Nucleus accumbens (tissue), 56 donors: ENCODE measurements at places on chromosomes 6 and 20.

DNA sequence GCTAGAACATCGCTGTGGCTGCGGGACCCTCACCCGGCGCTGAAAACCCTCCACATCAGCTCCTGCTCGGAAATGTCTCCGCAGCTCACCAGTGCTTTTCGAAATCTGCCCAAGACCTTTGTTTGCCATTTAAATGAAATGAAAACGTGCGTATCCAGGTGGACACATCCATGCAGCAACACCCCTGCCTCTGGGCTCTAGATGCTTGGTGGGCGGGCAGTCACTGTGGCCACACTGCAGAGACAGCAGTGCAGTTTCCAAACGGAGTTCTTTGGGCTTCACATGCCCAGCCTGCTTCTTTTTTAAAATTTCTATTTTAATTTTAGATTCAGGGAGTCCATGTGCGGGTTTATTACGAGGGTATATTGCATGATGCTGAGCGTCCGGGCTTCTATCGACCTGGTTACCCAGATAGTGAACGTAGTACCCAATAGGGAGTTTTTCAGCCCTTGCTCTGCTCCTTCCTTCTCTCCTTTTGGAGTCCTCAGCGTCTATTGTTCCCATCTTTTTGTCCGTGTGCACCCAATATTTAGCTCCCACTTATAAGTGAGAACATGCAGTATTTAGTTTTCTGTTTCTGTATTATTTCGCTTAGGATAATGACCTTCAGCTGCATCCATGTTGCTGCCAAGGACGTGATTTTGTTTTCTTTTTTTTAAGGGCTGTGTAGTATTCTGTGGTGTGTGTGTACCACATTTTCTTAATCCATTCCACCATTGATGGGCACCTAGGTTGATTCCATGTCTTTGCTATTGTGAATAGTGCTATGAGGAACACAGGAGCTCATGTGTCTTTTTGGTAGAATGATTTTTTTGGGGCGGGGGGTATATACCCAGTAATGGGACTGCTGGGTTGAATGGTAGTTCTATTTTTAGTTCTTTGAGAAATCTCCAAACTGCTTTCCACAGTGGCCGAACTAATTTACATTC lies 4.8 kb upstream of the TUBB2B start:
- no peak for DNase-seq

- DNase-seq = no peak
Observed at GRCh38 chr6:160076009-160076408, 45.6 kb upstream of the SLC22A1 start.

- DNase-seq = no peak
Observed at GRCh38 chr6:151757506-151757955, 50.0 kb upstream of the ESR1 start.

DNA sequence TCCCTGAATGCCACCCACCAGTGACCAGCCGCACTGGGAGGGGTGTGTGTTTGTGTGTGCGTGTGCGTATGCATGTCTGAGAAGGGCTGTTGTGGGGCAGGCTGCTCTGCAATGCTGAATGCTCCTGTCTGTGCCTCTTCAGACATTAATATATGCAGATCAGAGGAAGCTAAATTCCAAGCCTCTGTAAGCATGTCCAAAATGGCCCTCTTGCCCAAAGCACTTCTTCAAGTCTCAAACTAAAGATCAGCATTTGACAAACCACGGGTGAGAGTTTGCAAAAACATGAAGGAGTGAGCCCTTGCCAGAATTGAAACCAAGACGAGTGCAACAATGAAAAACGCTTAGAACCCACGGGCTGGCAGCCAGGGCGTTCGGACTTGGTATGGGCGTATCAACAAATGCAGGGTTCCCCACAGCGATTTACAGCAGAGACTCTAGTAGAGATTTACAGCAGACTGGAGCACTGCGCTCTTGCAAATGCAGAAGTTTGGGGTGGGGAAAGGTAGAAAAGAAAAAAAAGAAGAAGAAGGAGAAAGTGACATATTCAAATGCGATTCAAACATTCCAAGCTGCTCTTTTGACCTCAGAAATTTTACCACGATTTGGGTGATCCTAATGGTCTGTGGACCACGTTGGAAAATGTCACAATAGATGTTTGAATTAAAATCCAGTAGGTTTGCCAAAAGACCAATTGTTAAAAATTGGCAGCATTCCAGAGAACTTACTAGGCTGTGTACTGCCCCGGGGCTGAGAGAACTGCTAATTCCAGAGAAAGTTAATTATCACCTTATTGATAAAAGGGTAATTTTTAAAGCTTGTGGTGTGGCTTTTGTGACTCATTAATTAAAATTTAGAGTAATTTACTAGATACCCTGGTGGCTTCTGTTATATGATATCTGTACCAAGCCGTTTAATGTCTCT lies 3.5 kb downstream of the SCML4 start:
- DNase-seq = no peak

- DNase-seq = no peak
Observed at GRCh38 chr20:59680148-59680650, 75.9 kb downstream of the PHACTR3 start.

- no peak for DNase-seq
Observed at GRCh38 chr20:21389368-21389767, 8.0 kb downstream of the NKX2-4 start.

GRCh38 chr20:49541733-49542513 lies 26.0 kb downstream of the PTGIS start:
- peak; percentile 37 for DNase-seq

GRCh38 chr6:168934660-168935627 lies 318.7 kb downstream of the THBS2 start:
- DNase-seq = no peak
